HepG2 (cell line): ENCODE measurements at places on chromosomes 4 and X. TPM values are rescaled to one million over a fixed set of nuclear protein-coding genes. Genes with fewer than 3 reads are reported as not detected.

PPARGC1A gene
- total RNA-seq = 18.8 and 20.7 TPM in 2 replicates

ADH7 gene
- total RNA-seq = not detected in 2 replicates

ATP2B3 gene
- not detected in 2 replicates for total RNA-seq

CFAP99 gene
- total RNA-seq = not detected in 2 replicates

KLHL4 gene
- 0.13 and 0.15 TPM in 2 replicates for total RNA-seq

DNA sequence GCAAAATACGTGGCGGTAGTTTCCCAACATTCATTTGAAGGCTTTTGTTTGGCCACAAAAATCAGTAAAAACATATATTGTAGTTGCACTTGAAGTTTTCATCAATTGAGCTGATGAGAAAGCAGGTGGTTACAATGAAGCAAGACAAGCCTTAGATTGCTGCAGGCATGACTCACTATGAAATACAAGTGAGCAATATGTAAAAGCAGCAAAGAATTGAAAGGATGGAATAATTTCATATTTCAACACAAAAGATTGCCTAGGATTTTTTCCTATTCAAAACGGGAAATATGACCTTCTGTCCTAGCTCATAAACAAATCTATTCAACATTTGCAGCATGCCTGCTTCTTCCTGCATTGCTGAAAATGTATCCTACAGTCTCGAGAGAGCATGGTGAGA, 190.9 kb upstream of the BANK1 start:
- no peak for DNase-seq

DNA sequence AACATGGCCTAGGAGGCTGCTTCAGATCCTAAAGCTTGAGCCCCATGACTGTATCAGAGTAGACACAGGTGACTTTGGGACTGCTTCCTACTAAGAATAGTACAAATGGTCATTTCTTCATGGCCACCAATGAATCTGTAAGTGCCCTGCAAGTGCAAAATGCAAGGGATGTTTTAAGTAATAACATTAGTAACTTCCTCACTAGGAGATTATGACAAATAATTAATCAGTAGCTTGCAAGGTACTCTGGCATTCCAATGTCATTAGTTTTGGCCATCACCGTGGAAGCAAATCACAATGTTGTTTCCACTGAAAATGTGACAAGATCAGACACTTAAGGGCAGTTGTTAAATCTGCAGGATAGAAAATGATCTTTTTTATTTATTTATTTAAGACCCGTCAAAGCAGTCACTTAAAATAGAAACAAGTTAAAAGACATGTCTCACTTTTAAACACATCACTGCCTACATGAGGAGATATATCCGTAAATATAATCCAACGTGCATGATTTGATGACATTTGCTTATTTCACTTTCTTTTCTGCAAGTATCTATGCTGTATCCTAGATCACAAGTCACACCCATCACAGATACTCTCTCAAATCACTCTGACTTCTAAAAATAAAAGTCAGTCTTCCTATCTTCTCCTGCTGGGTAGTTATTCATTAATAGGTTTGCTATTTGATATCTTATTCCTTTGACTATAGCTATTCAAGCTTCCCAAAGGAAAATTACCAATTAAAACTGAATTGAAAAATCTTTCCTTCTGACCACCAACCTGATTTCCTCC, 400.6 kb downstream of the IL15 start:
- DNase-seq = no peak

CDKL2 gene
- not detected in 2 replicates for total RNA-seq

GRCh38 chr4:85595098-85595775, 120.3 kb downstream of the ARHGAP24 start:
- DNase-seq = no peak

PFKFB1 gene
- 1.5 and 1.7 TPM in 2 replicates for total RNA-seq

DNA sequence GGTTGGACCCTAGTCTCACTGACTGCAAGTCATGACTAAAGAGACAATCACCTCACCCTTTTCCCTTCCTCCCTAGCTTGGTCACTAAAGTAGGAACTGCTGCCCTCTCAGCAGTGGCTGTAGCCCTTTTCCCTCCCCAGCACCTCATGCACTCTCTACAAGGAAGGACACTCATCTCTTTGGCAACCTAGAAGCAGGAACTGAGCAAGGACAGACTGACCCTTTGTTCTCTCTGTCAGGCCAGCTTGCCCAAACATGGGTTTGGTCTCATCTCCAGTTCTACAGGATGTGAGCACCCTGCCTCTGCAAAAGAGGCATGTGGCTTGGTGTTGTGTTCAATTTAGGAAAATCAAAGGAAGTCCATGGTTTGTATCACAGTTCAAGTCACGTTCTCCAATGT, 15.8 kb downstream of the LEF1 start:
- DNase-seq = no peak

DNA sequence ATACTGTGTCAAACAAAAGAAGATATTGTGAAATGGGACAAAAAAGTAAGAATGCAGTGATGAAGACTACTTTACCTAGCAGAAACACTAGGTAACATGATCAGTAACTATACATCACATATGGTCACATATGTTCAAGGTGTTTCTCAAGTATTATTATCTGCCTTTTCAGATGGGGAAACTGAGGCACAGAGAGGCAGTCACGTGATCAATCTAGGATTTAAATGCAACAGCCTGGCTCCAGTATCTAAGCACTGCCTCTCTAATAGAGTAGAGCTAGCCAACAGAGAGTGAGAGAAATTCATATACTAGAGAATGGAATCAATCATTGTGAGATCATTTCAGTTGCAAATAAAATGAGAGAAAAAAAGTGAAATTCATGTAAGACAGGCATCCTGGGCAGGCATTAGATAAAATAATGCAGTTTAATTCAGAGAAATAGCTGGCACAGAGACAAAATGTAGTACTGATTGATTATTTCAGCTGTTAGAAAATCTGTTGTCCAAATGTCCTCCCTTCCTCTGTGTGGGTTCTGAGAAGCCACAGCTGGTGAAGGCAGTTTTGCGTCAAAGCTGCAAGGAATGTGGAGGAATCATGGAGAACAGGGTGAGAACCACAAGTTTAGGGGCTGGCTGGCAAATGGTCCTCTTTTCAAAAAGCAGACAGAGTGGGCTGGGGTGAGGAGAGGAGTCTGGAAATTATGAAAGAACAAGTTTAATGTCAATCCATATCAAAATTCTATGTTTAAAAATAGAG, 26.0 kb downstream of the SMIM43 start:
- no peak for DNase-seq

DNA sequence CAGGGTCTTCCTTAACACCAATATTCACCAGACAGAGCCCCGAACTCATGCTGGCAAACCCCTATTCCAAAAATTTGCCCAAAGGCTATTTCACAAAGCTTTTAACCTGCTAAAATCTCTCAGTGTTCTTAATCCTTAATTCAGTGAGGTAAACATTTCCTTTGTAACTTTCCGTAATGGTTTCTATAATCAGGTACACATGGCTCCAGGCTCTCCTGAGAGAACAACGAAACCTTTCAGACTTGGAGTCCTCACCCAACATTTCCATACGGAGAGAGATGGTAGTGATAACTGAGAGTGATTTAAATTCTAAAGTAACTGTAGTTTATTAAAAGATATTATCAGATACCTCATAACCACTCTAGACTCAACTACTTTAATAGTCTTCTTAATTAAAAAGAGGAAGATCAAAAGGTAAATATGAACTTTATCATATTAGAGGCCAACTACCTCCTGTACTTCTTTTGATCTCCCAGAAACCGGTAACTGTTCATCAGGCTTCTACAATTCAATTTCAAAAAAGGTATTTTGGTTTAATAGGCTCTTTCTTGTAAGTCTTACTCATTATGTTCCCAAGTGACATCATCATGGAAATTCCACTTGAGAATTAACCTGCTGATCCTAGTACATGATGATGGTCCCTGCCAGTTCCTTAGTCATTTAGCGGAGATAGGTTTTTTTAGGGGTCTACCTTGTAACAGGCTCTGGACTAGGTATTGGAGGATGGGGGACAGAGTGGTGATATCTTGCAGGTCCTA, 91.4 kb upstream of the UCP1 start:
- DNase-seq = no peak

- no peak for DNase-seq
Measured at GRCh38 chr4:6458528-6458927, 13.9 kb downstream of the PPP2R2C start.

GRCh38 chr4:71004281-71004851, 10.9 kb downstream of the DCK start:
- peak; percentile 7 for DNase-seq
